Left renal cortex interstitium (tissue), 4 donors: ENCODE measurements at places on chromosomes 4 and X. TPM values are rescaled to one million over a fixed set of nuclear protein-coding genes. Genes with fewer than 3 reads are reported as not detected.

Gene GUCY1B1
- polyA plus RNA-seq, result 59.6 TPM

GRCh38 chr4:54661686-54662085, 3.9 kb downstream of the KIT start:
- DNase-seq, result no peak

Gene RAI2
- polyA plus RNA-seq, result 10.7 TPM

DNA sequence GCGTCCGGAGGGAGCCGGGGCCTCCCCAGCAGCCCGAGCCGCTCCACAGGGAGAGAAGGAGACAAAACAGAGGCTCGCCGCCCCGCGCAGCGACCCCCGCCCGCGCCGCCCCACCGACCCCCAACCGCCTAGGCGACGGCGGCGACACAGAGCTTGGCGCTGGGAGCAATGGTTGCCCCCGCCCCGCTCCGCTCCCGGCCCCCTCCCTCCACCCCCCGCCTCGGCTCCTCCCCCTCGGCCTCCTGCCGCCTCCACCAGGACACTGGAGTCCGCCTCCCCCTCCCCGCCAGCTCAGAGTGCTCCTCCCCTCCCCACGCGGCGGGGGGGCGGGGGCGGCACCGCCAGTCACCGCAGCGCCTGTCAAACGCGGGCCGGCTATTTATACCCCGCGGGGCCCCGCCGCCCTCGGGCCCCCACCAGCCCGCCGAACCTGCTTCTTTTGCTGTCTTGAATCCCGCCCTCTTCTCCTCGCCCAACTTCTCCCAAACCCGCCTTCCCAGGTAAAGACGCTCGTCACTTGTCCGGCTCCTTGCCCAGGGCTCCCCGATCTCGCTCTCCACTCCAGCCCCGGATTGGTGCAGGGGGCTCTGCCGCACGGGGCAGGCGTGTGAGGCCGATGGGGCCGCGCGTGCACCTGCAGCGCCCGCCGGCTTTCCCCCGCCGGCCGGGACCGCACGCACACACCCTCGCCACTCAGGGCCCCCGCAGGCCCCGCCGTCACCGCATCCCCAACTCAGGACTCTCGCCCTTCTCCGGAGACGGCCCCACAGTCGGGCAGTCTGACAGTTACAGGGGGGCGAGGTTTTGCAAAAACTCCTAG, at the start of gene ELF2:
Gene ELF2 (minus strand): TSS at position 170 of the 820 bp plus-strand sequence. CDS start 39,517 bp downstream, outside the sequence.
- DNase-seq, result peak; percentile 56

Gene RFC1
- polyA plus RNA-seq, result 78.5 TPM

DNA sequence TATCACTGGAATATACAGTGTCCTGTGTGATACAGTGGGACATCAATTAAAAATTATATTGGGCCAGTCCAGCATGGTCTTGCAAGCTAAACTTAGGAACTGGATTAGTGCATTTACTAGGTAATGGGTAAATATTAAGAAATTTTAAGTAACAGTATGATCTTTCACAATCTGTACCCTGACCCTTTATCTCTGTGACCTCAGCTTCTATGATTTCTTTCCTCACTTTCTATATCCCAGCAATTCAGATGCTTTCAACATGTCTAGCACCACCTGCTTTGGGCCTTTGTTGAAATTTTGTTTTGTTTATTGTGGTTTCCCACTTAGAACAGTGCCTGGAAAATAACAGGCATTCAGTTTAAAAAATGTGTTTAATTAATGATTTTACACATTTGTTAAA, 2295.4 kb downstream of the ARAP2 start:
- DNase-seq, result no peak

GRCh38 chr4:79650794-79651431, 242.9 kb upstream of the GK2 start:
- DNase-seq, result no peak

GRCh38 chr4:91829531-91829930, 474.2 kb upstream of the GRID2 start:
- no peak for DNase-seq

Gene SLC10A4
- 0.30 TPM for polyA plus RNA-seq

Gene WAS
- polyA plus RNA-seq, result 5.0 TPM

DNA sequence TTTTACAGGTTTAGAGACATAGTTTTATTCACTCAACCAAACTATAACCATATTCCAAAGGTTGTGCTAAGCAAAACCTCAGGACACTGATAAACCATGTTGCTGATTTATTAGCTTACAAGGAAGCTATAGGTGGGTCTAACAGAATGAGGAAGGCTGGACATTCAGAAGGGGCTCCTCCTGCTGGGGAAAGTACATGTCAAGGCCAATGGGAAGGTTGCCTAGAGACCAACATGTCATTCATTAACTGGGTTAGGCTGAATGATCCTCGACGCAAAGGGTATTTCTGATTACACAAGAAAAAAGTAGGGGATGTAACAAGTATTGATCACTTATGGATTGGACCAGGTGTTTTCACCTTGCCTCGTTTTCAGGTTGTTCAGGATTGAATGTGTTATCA, 30.3 kb downstream of the SLC10A6 start:
- DNase-seq, result no peak

Gene AR
- 3.8 TPM for polyA plus RNA-seq

Gene MAGEA2
- not detected for polyA plus RNA-seq

DNA sequence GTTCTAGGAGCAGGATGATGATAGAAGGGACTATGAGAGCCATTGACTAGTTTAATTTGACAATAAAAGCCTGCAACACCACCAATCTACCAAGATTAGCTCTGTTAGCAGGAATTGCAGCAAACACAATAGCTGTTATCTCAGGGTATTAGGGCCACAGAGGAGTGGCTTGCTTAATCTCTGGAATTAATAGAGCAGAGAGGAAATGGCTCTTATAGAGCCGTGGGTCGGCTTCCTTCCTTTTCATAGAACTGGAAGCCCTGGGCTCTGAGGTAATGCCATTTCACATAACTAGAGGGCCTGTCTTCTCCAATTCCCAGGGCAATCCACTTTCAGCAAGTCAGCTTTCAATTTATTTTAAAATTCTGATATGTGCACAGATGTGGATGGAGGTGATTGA, 83.0 kb downstream of the MAMLD1 start:
- no peak for DNase-seq

- DNase-seq, result no peak
These were observed 663.4 kb upstream of the LCORL start for GRCh38 chr4:18684932-18685331.

DNA sequence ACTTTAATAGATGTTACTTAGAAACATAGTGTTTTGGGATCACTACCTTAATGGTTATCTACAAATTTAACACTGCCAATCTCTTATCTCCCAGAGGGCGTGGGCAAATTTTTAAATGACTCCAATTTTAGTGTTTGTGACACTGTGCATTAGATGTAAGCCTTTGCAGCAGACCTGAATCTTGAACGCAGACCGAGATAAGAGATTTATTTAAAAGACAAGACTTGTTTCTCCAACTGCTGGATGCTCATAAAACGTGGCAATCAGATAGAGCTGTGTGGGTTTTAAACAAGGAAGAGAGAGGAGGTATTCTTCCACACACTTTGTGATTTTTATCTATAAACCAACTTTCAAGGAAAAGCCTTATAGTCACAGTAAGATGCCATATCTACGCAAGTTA, 252.5 kb upstream of the NR3C2 start:
- DNase-seq, result no peak

- no peak for DNase-seq
These were observed 30.9 kb downstream of the STOX2 start for GRCh38 chr4:183936047-183936446.

Gene GAGE12G
- not detected for polyA plus RNA-seq

- no peak for DNase-seq
These were observed 50.8 kb upstream of the C4orf50 start for GRCh38 chr4:6068986-6069385.

Gene USP27X
- 11.1 TPM for polyA plus RNA-seq

DNA sequence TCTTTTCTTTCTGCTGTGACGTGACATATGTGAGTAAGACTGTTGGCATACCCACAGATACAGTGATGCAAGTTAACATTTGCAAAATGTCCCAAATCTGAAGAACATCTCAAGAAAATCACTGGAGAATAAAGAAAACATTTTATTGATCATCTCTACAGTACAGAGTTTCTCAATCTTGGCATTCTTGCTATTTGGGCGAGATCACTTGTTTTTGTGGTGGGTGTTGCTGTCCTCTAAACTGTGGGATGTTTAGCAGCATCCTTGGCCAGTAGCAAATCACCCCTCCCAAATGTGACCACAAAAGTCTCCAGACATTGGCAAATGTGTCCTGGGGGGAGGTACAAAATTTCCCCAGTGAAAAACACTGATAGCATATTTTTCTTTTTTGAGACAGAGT, 28.8 kb downstream of the AMELX start:
- DNase-seq, result no peak

Gene SGMS2
- polyA plus RNA-seq, result 13.6 TPM

GRCh38 chrX:147838465-147839131, 73.1 kb upstream of the FMR1 start:
- no peak for DNase-seq

DNA sequence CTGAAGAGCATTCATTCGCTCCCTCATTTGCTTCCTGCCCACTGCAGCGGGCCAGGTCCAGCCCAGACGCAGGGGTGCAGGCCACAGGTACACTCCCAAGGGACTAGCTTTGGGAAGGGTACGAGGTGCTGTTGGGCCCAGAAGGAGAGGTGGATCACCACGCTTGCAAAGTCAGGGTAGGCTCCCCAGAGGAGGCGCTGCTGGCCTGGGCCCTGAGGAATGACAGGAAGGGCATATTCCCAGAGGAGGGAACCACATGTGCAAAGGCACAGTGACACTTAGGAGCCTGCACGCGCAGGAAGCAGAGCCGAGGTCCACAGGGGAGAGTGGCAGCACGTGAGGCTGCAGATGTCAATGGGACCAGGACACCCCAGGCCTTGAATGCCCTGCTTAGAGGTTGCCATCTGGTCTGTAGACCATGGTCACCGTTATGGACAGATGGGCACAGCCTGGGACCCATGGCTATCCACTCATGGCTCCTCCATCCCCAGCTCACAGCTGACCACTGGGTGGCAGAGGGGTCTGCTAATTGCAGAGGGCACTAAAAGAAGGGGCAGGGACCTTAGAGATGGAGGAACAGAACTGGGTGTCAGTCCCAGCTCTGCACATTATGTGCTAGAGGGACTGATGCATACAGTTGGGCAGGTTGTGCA, 7.9 kb downstream of the HTRA3 start:
- no peak for DNase-seq

Gene H2BW2
- polyA plus RNA-seq, result 1.9 TPM

- DNase-seq, result no peak
These were observed 38.6 kb downstream of the MAGEB17 start for GRCh38 chrX:16205840-16206239.
